ENCODE measurements at places on chromosomes 6 and 20.

DNA sequence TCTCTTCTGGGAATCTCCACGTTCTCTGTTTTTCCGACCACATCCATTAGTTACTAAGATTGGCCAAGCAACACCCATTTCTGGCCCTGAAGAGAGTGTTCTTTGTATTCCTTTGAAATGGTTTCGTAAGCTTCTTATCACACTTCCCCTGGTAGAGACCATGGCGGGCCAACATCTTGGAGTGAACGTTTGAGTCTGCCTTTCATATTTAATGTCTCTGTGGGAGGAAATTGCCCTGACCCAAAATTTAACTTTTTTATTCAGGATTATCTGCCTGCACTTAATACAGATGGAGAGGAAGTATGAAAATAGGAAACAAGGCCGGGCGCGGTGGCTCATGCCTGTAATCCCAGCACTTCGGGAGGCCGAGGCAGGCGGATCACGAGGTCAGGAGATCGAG is 177.0 kb upstream of the SNX9 start:
- no peak for DNase-seq

- no peak for DNase-seq
Observed at GRCh38 chr20:40835321-40835720, 146.3 kb upstream of the MAFB start.

- peak; percentile 64 for DNase-seq
Observed at GRCh38 chr20:19712721-19713260, 45.3 kb upstream of the RIN2 start.

- DNase-seq = no peak
Observed at GRCh38 chr6:158639056-158639455, 5.5 kb downstream of the DYNLT1 start.

- no peak for DNase-seq
Observed at GRCh38 chr6:13471184-13471583, 16.2 kb downstream of the GFOD1 start.

- no peak for DNase-seq
Observed at GRCh38 chr20:25187635-25188034, 7.9 kb upstream of the ENTPD6 start.

GRCh38 chr6:11459079-11459610 is 78.4 kb upstream of the TMEM170B start:
- DNase-seq = no peak

DNA sequence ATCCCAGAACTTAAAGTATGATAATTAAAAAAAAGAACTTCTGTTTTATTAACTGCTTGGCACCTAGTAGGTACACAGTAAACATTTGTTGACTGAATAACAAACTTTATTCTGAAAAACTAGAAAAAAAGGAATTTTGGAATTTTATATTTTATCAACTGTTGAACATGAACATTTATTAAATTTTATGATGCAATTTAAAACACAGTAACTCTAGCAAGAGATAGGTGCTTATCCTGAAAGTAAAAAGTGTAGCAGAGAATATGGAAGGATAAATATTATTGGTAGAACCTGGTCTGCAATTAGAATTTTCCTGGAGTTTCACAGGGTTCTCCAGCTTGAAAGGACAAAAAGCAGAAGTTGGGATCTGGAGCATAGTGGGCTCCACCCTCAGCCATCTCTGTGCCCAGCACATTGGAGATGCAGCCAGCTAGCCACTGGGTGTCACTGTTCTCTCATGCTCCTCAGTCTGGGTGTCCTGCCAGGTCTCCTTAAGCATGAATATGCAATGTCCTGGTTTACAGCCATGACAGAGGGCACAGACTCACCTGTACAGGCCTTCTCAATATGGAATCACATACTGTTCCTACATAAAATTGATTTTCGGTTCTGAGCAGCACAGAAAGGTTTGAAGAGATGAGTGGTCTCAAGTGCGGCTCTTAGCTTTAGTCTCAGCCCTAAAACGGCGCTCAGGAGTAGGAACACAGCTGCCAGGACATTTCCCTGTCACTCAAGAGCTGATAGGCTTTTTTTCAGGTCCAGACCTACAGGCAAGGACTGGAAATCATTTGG is 31.7 kb upstream of the IL20RA start:
- peak; percentile 78 for DNase-seq

DNA sequence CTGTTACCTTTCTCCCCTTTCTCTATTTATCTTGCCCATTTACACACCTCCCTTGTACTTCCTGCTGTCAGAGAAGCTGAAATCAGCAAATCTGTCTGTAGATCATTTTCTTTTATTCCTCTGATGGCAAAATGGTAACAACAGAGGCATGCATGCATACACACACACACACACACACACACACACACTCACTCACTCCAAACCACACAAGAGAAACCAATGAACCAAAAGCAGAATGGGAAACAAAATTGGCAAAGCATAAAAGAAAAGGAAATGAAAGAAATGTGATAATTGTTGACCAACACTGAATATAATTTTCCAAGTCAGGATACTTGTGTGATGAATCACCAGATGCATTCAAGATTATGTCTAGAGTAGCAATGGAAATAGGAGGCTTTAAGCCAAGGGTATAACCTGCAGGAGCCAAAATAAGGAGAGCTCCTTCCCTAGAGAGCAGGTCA is 172.4 kb downstream of the PLCB4 start:
- DNase-seq = peak; percentile 73

DNA sequence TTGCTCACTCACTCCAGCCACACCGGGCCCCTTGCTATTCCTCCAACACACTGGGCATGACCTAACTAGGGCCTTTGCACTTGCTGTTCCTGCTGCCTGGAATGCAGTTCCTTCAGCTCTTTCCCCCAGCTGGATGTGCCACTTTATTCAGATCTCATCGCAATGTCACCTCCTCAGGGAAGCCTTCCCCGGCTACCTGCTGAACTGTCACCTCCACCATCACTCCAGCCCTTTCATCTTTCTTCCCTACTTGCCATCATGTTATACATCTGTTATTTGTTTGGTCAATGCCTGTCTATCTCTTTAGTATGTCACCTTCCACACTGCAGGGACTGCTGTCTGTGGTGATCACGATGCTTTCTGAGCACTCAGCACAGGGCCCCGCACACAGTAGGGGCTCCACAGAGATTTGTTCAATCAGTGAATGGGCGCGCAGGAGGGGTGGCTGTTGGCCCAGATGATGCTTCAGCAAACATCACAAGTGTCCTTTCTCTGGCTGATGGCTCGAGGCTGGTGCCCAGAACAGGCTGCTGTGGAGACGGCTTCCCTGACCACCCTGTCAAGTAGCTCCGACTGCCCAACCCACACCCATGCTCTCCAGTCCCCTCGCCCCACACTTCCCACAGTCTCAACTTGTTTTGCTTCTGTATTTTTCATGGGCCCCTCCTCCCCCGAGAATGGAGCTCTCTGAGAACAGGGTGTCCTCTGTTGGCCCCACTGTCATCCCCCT is 31.8 kb downstream of the CEBPB start:
- DNase-seq = no peak

DNA sequence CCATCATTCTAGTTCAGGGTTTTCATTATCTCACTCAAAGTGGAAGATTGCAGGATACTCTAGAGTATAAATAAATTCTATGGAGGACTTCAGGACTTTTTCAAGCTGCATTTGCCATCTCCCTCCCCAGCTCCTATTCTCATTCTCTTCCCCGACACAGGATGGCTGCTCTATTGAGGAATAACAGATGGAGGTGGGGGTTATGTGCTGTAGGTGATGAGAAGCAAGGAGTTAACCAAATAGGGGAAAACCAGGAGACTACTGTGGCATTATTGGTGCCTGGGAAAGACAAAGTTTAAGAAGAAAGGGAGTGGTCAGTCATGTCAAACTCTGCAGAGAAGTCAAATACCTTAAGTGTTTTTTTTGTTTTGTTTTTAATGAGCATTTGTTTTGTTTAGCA is 109.3 kb downstream of the GRIK2 start:
- no peak for DNase-seq

DNA sequence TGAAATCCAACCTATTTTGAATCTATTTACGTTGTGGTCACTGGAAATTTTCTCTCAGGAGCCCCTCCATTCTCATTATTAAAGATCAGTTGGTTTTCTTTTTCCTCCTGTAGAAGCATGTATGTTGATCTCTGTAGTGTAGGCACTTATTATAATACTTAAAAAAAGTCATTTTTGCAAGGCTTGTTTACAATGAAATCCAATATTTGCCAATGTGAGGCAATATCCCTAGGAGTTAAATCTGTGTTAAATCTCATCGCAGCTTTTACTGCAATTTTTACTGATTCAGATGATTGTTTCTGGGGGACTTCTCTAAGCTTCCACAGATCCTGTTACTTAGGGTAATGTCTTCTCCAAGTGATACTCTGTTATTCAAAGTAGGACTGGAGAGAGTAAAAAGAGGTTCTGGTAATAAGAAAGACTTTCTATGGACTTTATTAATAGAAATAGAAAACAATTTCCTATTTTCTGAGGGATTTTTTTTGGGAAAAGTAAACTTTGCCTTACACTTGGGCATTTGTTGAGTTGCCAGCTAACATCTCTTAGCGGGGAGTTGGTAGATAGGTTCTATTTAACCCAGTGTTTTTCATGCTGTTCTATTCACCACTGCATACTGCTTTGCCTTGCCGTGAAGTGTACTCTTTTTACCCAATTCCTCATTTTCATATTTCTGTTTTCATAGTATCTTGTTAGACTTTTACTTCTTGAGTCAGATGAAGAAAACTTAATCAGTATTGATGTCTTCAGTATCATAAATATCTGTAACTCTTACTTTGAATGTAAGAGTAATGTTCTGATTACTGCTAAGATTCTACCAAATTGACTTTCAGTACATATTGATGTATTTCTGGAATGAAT is 48.6 kb downstream of the CDKAL1 start:
- peak; percentile 41 for DNase-seq

GRCh38 chr6:62367601-62368000 is 81.6 kb upstream of the KHDRBS2 start:
- DNase-seq = no peak

GRCh38 chr6:40733290-40733689 is 146.1 kb upstream of the LRFN2 start:
- DNase-seq = peak; percentile 52

GRCh38 chr20:18739751-18740166 is 73.8 kb upstream of the SCP2D1 start:
- peak; percentile 72 for DNase-seq

GRCh38 chr20:18754030-18754652 is 59.4 kb upstream of the SCP2D1 start:
- no peak for DNase-seq

DNA sequence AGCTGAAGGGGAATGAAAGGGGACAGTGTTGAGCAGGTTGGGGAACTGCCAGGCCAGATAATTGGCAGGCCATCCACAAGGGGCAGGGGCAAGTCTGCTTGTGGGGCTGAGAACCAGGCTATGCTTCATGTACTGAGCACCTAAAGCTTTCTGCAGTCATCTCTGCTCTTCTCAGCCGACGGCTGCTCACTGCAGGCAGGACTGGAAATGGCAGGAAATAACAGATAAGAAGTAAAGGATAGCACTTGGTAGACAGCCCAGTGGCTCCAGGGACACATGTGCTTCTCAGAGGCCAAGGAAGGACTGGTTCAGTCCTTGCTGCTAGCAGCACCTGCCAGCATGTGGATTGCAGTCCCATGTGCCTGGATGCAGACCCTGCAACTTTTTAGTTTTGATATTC is 89.8 kb downstream of the CD164 start:
- DNase-seq = no peak

DNA sequence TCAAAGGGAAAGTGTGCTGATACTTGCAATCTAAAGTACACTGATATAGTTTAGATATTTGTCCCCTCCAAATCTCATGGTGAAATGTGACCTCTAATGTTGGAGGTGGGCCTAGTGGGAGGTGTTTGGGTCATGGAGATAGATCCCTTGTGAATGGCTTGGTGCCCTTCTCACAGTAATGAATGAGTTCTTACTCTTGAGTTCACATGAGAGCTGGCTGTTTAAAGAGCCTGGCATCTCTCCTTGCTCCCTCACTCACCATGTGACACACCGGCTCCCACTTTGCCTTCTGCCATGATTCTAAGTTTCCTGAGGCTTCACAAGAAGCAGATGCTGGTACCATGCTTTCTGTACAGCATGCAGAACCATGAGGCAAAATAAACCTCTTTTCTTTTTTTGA is 78.1 kb downstream of the REPS1 start:
- no peak for DNase-seq

DNA sequence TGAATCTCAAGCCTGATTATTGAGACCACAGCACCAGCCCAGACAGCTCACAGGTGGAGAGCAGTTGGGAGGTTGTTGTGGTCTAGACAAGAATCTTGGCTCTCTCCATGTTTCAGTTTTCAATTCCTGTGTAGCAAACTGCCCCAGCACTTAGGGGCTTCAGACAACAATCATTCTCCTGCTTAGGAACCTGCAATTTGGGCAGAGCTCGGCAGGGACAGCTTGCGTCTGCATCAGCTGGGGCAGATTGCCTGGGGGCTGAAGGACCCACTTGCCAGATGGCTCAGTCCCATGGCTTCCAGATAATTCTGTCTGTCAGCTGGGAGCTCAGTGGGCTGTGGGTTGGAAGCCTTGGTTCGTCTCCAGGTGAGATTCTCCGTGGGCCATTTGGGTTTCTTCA is 6.9 kb downstream of the TGM6 start:
- no peak for DNase-seq

GRCh38 chr6:16277101-16277981 is 39.0 kb downstream of the GMPR start:
- peak; percentile 92 for DNase-seq

- no peak for DNase-seq
Observed at GRCh38 chr6:82954356-82954755, 111.3 kb downstream of the UBE3D start.

DNA sequence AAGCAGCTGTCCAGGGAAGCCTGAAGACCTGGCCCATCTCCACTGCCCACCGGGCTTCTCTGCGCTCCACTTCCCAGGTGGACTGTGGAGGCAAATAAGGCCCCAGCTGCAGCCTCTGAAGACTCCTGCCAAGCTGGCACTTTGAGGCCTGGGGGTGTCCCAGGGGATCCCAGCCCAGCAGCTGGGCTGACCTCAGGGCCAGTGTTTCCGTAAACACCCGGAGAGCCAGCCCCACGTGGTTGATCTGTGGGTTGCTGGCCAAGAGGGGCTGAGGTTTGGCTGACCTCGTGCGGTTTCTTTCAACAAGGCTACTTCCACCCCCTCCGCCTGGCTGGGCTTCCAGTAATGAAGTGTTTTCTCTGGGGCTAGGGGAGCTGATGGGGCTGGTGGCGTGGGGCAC is 12.4 kb upstream of the CCN5 start:
- DNase-seq = peak; percentile 79

- DNase-seq = no peak
Observed at GRCh38 chr6:31740397-31741223, 805 bp downstream of the MSH5 start.
